ENCODE measurements at places on chromosomes 4 and X. TPM values are rescaled to one million over a fixed set of nuclear protein-coding genes. Genes with fewer than 3 reads are reported as not detected.

- no peaks in the 10 kb centered on the region for H3K27me3 ChIP-seq
- H3K36me3 ChIP-seq, result no peaks in the 10 kb centered on the region
- no peak overlapping the region for H3K4me3 ChIP-seq
- H3K4me1 ChIP-seq, result peaks cover 4% of the 10 kb centered on the region
- no peak for DNase-seq
- H3K27ac ChIP-seq, result no peak overlapping the region
These were observed 151.2 kb downstream of the MGST2 start for GRCh38 chr4:139816856-139817255.

DNA sequence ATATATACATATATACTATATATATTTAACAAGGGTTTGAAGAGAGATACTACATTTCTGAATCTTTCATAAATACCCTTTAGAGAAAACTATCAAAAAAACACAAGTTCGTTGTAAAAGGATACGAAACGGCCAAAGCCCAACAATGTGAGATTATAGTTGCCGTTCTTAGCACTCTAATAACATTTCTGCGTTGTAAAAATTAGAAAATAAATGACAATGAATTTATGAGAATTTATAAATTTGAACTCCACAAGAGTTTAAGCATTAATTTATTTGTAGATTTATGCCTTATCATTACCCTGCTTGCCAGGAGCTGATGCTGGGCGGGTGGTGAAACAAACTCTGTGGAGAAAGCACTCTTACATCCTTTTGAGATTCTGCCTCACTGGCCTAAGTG, 1.1 kb downstream of the WDR17 start:
- peaks cover 21% of the 10 kb centered on the region for H3K27me3 ChIP-seq
- no peak overlapping the region for H3K4me3 ChIP-seq
- H3K36me3 ChIP-seq, result no peaks in the 10 kb centered on the region
- no peak for DNase-seq
- H3K4me1 ChIP-seq, result peaks cover 9% of the 10 kb centered on the region

GRCh38 chr4:117249333-117249732, 164.0 kb upstream of the TRAM1L1 start:
- H3K36me3 ChIP-seq, result no peaks in the 10 kb centered on the region
- H3K27me3 ChIP-seq, result no peaks in the 10 kb centered on the region
- no peak for DNase-seq
- no peak overlapping the region for H3K27ac ChIP-seq
- no peak overlapping the region for H3K4me3 ChIP-seq

DNA sequence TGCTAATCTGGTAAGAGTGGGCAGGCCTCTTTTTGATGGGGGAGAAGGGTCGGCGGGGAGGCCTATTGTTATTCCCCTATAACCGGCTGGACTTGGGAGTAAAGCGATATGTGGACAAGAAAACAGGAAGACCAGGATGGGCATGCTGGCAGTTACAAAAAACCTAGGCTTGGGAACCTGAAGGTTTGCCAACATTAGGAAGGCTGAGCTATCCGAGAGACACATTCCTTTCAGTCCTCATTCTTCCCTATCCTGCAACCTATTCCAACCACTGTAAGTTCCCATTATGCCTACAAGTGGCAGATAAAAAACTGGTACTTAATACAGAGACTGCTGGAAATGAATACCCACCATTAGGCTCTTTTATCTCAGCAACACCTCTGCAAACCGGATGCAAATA, 32.4 kb upstream of the CT47C1 start:
- H3K27ac ChIP-seq, result no peak overlapping the region
- H3K27me3 ChIP-seq, result no peaks in the 10 kb centered on the region
- no peaks in the 10 kb centered on the region for H3K36me3 ChIP-seq

DNA sequence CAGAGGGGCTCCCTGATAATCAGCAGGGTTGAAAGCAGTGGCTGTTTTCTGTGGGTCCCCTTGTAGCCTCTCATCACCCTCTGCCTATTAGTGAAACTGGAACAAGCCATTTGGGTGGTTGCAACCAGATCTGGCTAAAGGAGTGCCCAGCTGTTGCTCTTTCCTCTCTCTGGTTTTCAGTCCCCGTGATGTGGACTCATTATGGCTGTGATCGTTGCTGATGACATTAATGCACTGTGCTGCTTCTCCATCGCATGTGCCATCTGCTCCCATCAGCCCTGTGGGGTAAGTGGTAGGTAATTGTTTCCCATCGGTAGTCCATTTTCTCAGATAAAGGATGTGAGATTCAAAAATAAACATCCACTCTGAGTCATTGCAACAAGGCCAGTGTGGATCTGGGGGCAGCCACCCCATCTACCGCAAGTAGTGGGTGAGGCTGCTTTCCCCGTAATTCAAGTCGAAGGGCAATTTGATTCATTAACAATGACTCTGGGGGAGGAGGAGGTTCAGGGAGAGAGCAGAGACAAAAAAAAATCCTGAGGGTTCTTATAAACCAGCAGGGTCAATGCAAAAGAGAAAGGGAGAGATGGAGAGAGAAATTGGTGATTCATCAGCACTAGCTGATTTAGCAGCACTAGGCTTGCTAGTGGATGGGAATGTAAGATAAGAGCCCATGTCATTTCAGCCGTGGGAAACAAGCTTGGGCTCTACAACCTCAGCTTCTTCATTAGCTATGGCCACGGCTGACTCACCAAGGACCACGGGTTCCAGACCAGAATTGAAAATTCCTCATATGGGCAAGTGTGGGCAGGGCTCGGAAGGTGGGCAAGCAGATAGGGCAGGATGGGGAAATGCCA, 357.8 kb downstream of the MID1IP1 start:
- peaks cover 8% of the 10 kb centered on the region for H3K4me1 ChIP-seq
- H3K4me3 ChIP-seq, result peak overlapping the region; percentile 19
- DNase-seq, result no peak
- H3K27me3 ChIP-seq, result peaks cover 34% of the 10 kb centered on the region
- H3K36me3 ChIP-seq, result no peaks in the 10 kb centered on the region
- no peak overlapping the region for H3K27ac ChIP-seq

DNA sequence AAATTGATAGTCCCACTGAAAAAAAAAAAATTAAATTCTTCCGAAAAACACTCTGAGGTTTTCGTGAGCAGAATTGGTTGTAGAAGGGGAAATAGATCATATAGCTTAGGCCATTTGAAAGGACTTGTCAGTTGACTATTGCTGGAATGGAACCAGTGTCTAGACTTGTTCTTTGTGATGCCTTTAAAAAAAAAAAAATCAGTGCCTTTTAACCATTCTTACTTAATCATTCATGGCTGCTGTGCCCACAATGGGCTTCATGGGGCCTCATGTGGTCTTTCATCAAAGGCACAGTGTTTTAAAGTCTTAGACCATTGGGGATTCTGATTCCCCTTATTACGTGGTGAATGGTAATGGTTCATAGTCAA, 139.3 kb downstream of the AFF1 start:
- H3K36me3 ChIP-seq, result peaks cover 5% of the 10 kb centered on the region
- H3K27me3 ChIP-seq, result no peaks in the 10 kb centered on the region
- H3K4me3 ChIP-seq, result peak overlapping the region; percentile 87
- peak overlapping the region; percentile 94 for H3K27ac ChIP-seq
- peaks cover 38% of the 10 kb centered on the region for H3K4me1 ChIP-seq
- no peak for DNase-seq

Gene TLL1
- not detected for total RNA-seq

DNA sequence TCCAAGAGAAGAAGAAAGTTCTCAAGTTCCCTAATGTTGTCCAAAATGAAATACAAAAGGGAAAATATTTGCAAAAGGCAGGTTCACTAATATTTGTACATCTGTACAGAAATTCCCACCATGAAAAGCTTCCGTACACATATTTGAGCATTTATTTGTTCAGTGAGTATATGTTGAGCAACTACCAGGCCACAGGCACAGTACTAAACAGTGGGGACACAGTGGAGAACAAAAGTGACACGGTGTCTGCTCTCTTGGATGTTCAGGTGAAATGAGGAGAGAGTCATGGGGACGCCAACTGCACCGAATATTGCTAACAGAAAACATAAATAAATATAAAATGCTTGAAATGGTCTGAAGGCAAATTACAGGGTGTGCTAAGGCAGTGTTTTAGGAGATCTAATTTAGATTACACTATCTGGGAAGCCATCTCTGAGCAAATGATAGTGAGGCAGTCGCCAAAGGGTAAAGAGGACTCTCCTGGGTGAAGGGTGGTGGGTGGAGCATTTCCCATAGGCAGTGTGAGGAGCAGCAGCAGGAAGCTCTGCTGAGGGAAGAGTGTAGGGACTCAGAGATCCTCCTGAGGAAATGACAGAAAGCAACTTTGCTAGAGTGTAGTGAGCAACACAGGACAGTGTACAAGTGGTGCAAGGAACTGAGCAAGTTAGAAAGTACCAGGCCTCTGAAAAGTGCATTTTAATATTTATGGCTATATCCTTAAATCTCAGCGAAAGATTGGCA, 375.2 kb downstream of the GALNTL6 start:
- H3K27ac ChIP-seq, result no peak overlapping the region
- H3K36me3 ChIP-seq, result no peaks in the 10 kb centered on the region
- H3K27me3 ChIP-seq, result no peaks in the 10 kb centered on the region

GRCh38 chrX:3592184-3592583, 121.3 kb downstream of the PRKX start:
- no peaks in the 10 kb centered on the region for H3K36me3 ChIP-seq
- H3K27ac ChIP-seq, result no peak overlapping the region
- H3K4me1 ChIP-seq, result peaks cover 6% of the 10 kb centered on the region

Data from T-helper 17 cell (primary cell).